Stimulated activated CD4-positive, alpha-beta T cell treated with anti-CD3 and anti-CD28 coated beads, Interleukin-2, amount 100 ng/mL, for 24 hours (primary cell): ENCODE measurements at places on chromosomes 16 and 17.

DNA sequence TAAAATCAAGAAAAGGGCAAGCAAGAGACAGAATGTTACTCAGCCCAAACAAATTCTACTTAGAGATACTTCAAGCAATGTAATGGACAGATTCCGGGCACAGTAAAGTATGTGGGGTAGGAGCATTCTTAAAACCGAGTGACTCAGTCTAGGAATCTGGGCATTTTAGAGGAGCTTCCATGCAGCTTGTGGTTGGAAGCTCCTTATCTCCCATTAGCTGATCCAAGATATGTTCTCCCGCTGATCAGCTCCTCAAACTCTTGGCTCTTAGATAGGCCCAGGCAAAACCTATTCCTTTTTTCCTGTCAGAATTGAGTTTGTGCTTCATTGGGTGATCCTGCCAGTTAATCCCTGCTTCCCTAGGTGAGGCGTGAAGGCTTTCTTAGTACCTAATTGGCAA is 303.3 kb downstream of the CEP112 start:
- DNase-seq: no peak

- DNase-seq: no peak
Observed at GRCh38 chr16:27503662-27504061, 46.1 kb downstream of the GTF3C1 start.

DNA sequence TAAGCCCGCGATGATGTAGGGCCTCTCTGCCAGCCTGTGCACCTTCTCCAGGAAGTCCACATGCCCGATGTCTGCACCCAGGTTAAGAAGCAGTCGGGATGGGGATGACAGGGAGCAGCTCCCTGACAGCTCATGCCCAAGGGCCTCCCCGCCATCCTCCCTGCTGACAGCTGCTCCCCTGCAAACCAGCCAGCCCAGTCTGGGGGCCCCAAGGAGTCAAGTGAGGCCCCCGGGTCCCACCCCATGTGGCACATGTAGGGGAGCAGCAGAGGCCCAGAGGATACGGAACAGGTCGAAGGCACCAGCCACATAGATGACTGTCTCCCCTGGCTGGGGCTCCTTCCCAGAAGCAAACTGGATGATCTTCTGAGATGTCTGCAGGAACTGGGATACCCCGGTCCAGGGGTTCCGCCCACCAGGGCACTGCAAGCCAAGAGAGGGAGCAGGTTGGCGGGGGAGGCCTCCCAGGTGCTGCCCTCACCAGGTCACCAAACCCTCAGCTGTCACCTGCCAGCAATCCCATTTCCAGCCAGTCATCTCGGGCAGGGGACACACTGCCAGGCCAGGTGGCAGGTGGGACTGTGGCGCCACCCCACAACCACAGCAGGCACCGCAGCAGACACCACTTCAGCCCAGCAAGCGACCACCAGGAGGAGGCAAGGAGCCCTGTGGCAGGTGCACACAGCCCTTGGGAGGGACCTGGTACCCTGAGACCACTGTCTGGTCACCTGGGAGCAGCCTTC is 4.6 kb downstream of the PCYT2 start:
- no peak for DNase-seq

DNA sequence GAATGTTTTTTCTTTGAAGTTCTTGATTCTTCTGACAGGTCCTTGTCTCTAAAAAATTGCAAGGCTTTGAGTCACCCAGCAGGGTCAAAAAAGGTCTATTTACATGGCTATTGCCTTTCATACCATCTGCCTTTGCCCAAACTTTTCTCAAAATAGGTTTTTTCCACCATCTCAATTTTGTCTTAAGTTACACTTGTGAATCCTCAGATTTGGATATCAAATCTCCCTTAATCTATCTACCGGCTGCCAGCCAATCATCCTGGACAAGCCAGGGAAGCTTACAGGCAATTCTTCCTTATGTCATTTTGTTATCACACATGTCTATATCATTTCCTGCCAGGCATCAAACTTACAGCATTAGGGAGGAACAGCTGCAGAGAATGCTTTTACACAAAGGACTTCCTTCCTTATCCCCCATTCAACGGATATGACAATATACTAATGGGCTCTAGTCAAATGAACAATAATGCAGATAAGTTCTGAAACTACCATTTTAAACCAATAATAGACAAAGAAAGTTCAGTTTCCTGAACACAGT is 104.1 kb upstream of the CORO6 start:
- no peak for DNase-seq

GRCh38 chr17:67469208-67469980 is 92.3 kb downstream of the PITPNC1 start:
- DNase-seq: peak; percentile 62

DNA sequence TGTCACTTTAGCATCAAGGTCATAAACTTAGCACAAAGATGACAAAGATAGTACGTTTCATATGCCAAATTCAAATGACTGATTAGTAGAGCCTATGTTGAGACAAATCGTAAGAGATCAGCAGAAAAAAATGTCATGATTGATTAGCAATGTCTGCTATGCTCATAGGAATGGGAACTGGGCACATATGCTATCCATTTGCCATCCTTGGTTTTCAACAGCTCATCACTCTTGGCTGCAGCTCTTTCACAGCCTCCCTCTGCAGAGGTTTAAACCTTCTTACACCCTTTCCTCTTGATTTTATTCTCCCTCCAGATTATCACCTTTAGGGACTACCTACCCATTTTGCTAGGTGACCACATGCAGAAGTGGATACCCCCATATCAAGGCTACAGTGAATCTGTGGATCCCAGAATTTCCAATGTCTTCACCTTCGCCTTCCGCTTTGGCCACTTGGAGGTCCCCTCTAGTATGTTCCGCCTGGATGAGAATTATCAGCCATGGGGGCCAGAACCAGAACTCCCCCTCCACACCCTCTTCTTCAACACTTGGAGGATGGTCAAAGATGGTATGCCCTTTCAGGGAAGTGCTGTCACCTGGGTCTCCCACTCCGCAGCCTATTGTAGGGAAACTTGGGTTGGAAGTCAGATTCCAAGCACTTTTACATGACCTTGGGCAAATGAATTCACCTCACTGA is 16.2 kb downstream of the MPO start:
- DNase-seq: no peak

GRCh38 chr17:58277107-58277801 is 3.5 kb downstream of the MPO start:
- DNase-seq: no peak

GRCh38 chr16:62462971-62463370 is 426.7 kb upstream of the CDH8 start:
- no peak for DNase-seq

GRCh38 chr17:59001158-59001814 is 105.4 kb downstream of the TRIM37 start:
- DNase-seq: peak; percentile 75

DNA sequence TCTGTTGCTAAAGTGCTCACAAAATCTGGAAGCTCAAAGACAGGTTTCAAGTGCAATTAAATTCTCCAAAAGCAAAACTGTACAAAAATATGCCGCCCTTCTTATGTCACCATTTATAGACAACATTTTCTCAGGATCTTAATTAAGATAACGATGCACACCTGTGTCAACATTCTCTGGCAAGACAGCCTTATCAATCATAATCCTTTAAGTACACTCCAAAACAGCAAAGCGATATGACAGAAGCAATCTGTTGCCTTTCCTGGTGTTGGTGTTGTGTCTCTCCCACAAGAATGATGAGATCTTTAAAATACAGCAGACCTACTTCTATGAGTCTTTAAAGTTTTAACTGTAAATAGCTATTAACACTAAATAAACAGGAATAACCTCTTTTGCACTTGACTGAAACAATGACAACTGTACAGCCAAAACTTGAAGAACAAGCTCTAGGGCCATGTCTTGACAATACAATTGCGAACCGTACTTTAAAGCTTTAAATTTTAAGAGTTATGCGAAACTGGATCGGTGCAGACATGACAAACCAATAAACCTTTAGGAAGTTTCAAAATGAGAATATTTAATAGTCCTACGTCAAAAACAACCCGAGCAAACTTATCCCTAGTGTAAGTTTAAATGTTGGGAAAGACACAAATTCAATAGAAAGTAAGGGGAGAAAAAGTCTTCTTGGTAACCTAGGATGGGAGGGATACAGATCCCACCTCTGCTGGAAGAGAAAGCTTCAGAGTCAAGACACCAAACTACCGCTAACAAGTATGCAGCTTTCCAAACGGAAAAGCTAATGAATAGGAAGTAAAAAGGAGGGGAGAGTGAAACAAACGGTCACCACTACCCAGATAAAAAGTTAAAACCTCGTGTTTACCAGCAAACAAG is 3.3 kb upstream of the IRX5 start:
- DNase-seq: no peak

- no peak for DNase-seq
Observed at GRCh38 chr16:50371936-50372595, 3.3 kb upstream of the BRD7 start.

GRCh38 chr16:14307059-14307526 is 236.0 kb downstream of the MRTFB start:
- DNase-seq: no peak

DNA sequence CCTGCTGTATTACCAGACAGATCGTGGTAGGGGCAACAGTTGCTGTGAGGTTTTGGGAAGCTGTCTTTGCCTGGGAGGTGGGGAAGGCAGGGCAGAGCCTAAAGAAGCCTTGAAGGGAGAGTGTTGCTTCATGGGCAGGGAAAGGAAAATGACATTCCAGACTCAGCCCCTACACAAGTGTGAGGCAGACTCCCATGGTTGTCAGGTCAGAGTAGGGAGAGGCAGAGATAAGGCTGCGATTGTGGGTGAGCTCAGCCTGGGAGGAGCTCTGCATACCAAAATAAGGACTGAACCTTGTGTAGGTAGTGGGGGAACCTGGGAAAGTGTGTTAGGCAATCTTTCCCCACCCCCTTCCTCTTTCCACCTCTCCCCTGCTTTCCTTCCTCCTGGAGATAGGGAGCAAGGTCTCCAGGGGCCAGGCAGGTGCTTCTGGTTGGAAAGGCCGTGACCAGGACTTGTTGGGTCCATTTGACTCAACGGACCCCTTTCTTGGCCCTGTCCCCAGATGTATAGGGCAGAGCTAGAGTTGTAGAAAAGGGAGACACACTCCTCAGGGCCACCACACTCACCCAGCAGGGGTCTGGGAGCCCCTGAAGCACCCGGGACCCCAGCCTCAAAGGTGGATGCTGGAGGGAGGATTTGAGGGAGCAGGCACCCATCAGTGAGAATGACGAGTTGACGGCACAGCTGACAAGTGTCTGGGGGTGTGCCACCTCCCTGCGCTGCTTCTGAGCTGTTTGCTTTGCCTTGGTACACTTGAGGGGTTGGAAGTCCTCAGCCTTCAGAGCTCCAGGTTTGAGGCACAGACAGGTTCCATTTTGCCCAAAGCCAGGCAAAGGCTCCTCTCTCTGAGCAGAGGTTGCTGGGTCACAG is 18.5 kb upstream of the TOB1 start:
- DNase-seq: no peak

DNA sequence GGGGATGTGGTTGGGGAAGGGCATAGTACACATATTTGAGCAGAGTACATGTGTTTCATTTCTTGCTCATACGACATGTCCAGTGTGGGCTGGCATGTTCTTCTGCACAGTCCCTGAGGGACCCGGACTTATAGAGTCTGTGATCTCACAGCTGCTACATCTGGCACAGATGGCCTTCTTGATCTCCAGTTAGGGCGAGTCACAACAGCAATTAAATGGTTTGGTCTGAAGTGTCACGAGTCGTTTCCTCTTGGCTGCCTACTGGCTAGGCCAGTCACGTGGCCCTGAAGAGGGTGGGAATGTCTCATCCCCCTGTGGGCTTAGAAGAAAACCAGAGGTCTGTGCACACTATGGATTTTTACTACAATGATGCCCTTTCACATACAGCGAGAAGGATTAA is 443.6 kb downstream of the WWOX start:
- no peak for DNase-seq
